ENCODE measurements at places on chromosomes 13 and 19.

GRCh38 chr13:51635137-51635878, 51.0 kb downstream of the WDFY2 start:
- DNase-seq = no peak
- peaks cover 2% of the 10 kb centered on the region for H3K4me1 ChIP-seq
- no peaks in the 10 kb centered on the region for H3K36me3 ChIP-seq
- no peak overlapping the region for H3K27ac ChIP-seq

GRCh38 chr13:79502859-79503468, 22.0 kb downstream of the NDFIP2 start:
- no peaks in the 10 kb centered on the region for H3K27me3 ChIP-seq
- DNase-seq = peak; percentile 27
- H3K27ac ChIP-seq = no peak overlapping the region
- H3K4me1 ChIP-seq = no peaks in the 10 kb centered on the region
- no peak overlapping the region for H3K4me3 ChIP-seq

DNA sequence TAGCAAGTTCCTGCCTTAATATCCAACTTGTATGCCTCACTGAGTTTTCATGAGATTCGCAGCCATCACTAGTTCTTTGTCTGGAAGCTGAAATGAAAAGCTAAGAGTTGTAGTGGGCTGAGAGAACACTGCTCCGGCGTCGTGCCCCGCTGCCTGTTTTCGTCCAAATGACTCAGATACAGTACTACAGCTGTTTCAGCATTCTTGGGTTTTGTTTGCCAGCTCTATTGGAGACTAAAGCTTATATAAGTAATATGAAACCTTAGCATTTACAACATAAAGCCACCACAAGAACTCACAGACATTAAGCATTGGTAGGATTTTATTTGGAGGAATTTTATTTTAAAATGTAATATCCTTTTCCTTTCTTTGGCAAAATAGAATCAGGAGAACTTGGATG, 299.7 kb downstream of the DLEU7 start:
- no peak overlapping the region for H3K27ac ChIP-seq
- no peaks in the 10 kb centered on the region for H3K27me3 ChIP-seq
- no peak for DNase-seq
- H3K4me1 ChIP-seq = peaks cover 2% of the 10 kb centered on the region

GRCh38 chr19:1766800-1767352, 13.6 kb downstream of the ONECUT3 start:
- no peak for DNase-seq
- no peaks in the 10 kb centered on the region for H3K4me1 ChIP-seq
- no peak overlapping the region for H3K4me3 ChIP-seq
- no peaks in the 10 kb centered on the region for H3K36me3 ChIP-seq

GRCh38 chr19:38617283-38617763, 430 bp downstream of the MAP4K1 start:
- no peak overlapping the region for H3K27ac ChIP-seq
- DNase-seq = no peak
- H3K27me3 ChIP-seq = no peaks in the 10 kb centered on the region
- H3K4me3 ChIP-seq = no peak overlapping the region
- H3K36me3 ChIP-seq = peaks cover 2% of the 10 kb centered on the region
- H3K4me1 ChIP-seq = peaks cover 7% of the 10 kb centered on the region

DNA sequence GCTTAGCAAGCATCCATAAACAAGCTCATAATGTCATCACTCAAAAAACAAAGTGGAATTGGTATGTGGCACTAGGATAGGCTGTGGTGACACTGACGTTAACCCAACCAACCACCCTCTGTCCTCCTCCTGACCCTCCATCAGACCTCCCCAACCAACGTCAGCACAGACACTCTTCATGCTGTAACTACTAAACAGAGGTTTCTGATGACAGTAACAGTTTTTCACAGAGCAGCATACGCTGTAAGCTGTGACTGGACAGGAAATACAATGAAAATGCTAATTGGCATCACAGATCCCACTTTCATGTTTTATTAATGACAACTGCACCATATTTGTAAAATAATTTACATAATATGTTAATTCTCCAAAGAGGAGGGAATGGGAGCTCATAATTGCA, 238.0 kb downstream of the IRS2 start:
- DNase-seq = no peak
- H3K4me3 ChIP-seq = no peak overlapping the region

- peaks cover 14% of the 10 kb centered on the region for H3K4me1 ChIP-seq
- H3K27me3 ChIP-seq = no peaks in the 10 kb centered on the region
- H3K36me3 ChIP-seq = no peaks in the 10 kb centered on the region
- DNase-seq = peak; percentile 66
Measured at GRCh38 chr13:111202156-111202621, 87.1 kb downstream of the ARHGEF7 start.

DNA sequence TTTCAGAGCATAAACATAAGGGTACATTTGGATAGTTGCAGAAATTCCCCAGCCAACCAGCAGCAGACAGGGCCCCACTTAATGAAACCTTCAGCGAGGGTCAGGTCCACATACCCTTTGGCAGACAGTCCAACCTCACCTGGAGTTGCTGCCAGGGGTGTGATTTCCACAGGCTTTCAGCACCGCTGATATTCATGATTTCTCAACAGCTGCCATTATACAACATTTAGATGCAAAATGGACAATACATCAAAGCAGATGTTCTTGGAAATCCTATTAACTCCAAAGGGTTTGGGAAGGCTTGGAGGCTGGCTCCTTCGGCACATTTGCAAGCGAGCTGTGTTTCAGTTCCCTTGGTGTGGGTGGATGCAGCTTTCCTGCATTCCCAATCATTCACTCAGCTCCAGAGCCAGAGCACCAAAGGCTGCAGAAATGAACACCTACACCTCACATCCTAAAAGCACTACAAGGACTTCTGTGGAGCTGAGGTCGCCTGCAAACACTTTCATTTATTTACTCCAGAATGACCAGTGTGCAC, 147.2 kb upstream of the VSTM2B start:
- no peak for DNase-seq
- H3K4me1 ChIP-seq = no peaks in the 10 kb centered on the region
- no peaks in the 10 kb centered on the region for H3K36me3 ChIP-seq
- no peaks in the 10 kb centered on the region for H3K27me3 ChIP-seq
- no peak overlapping the region for H3K27ac ChIP-seq

- H3K4me3 ChIP-seq = no peak overlapping the region
- no peak overlapping the region for H3K27ac ChIP-seq
- H3K36me3 ChIP-seq = peaks cover 7% of the 10 kb centered on the region
- peak; percentile 57 for DNase-seq
Measured at GRCh38 chr19:48152551-48152950, 17.6 kb downstream of the LIG1 start.

DNA sequence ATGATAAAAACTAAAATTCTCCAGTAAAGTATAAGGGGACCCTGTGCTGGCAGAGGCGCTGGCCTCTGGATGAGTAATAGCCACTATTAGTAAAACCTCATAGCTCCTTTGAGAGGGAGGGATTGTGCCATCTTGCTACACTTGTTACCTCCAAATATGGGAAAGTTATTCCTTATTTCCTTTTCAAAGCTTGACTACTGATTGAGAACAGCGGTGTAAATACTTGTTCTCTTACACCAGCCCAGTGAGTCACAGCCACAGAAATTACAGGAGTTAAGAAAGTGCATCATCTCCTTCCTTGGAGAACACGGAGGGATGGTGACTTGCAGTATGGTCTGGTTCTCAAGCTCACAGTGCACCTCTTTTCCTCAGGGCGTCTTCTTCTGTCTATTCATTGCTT, 379.0 kb downstream of the EFNB2 start:
- H3K27ac ChIP-seq = no peak overlapping the region
- peaks cover 2% of the 10 kb centered on the region for H3K4me1 ChIP-seq
- peak; percentile 46 for DNase-seq
- no peaks in the 10 kb centered on the region for H3K36me3 ChIP-seq
- H3K4me3 ChIP-seq = no peak overlapping the region

DNA sequence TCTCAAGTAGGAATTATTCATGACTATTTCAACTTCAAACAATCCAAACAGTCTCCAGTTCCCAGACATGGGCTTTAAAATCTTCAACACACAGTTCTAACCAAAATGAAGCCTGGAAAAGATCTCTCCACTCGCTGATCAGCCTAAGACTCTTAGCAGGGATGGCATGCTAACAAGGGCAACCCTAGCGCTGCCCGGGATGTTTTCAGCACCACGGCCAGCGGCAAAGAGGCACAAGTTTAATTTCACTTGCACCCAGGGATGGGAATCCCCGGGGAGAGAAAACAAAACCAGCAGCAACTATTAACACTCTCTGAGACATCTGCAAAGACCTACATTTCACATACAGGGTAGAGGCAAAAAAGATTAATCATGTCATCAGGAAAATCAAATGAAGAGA, 43.0 kb downstream of the CACNA1A start:
- H3K4me1 ChIP-seq = no peaks in the 10 kb centered on the region
- H3K27ac ChIP-seq = no peak overlapping the region
- peak; percentile 56 for DNase-seq
- no peak overlapping the region for H3K4me3 ChIP-seq
- H3K36me3 ChIP-seq = no peaks in the 10 kb centered on the region

DNA sequence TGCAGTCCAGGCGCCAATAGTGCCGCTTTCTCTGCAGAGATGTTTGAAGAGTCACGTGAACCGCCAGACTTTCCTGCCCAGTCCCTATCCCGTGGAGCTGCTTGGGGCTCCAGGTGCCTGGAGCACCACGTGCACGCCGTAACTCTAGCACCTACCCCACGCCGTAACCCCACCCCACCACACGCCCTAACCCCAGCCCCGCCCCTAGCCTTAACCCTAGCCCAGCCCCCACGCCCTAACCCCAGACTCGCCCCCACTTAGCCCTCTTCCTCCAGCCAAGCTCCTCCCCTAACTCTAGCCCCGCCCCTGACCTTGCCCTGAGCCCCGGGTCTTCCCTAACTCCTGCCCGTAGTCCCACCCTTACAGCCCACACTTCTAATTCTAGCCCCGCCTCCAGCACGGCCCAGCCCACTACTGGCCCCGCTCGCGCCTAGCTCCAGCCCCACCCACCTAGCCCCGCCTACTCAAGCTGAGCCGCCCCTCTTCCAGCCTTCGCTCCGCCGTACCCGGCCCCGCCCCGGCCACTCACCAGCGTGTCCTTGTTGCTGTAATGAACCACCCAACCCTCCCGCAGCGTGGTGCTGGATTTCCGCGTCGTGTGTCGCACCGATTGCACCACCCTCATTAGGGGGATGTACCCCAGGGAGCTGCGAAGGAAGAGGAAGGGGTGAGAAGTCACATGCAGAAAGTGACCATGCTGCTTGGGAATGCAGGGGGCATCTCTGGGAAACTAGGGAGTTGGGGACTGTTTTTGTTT, 19.5 kb downstream of the PRKD2 start:
- DNase-seq = peak; percentile 98
- H3K36me3 ChIP-seq = peaks cover 17% of the 10 kb centered on the region
- no peaks in the 10 kb centered on the region for H3K27me3 ChIP-seq
- H3K4me1 ChIP-seq = no peaks in the 10 kb centered on the region

- H3K36me3 ChIP-seq = no peaks in the 10 kb centered on the region
- DNase-seq = peak; percentile 48
- peaks cover 6% of the 10 kb centered on the region for H3K4me1 ChIP-seq
- no peak overlapping the region for H3K27ac ChIP-seq
- no peaks in the 10 kb centered on the region for H3K27me3 ChIP-seq
- peak overlapping the region; percentile 78 for H3K4me3 ChIP-seq
Measured at GRCh38 chr13:39036212-39036611, 1.7 kb downstream of the PROSER1 start.

DNA sequence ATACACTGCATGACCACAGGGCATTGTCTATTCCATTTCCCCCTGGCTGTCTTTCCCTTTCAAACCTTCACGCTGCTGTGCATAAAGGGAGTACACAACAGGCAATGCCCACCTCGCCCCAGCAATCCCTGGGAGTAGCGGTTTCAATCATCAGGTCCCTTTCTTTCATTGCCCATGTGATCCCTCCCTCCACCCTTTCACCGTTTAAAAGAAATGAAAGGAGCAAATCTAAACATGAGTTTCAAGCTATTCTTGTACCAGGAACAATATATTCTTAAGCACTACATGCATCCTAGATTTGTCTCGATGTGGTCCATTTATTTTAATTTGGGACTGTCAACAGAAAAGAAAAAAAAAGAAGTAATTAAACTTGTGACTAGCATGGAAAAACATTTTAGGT, 123.4 kb upstream of the ARGLU1 start:
- H3K4me1 ChIP-seq = no peaks in the 10 kb centered on the region
- H3K36me3 ChIP-seq = no peaks in the 10 kb centered on the region
- H3K27ac ChIP-seq = no peak overlapping the region
- H3K4me3 ChIP-seq = no peak overlapping the region
- no peak for DNase-seq

DNA sequence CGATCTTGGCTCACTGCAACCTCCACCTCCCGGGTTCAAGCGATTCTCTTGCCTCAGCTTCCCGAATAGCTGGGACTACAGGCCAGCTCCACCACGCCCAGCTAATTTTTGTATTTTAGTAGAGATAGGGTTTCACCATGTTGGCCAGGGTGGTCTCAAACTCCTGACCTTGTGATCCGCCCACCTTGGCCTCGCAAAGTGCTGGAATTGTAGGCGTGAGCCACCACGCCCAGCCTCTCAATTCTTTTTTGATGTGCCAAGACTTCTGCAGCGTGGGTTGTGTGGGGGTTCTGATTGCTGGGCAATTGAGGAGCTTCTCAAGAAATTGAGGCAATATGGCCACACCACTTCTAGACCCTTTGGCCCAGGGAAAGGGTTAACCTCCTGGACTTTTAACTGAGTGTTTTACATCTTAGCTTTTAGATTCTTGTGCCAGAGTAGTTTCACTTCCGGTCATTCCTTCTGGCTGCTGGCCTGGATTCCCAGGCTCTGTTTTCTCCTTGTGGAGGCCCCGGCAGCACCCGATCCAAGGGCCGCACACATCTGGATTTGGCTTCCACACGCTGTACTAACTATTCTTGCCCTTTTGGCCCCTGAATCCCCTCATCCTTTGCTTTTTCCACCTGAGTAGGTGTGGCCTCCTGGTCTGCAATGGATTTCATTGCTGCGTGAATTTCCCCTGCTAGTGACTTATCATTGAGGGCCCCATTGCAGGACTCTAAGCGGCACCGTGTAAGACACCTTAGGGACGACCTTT, 14.7 kb downstream of the SMARCA4 start:
- H3K27ac ChIP-seq = no peak overlapping the region
- no peak for DNase-seq
- no peaks in the 10 kb centered on the region for H3K27me3 ChIP-seq
- H3K4me1 ChIP-seq = no peaks in the 10 kb centered on the region
- no peaks in the 10 kb centered on the region for H3K36me3 ChIP-seq

DNA sequence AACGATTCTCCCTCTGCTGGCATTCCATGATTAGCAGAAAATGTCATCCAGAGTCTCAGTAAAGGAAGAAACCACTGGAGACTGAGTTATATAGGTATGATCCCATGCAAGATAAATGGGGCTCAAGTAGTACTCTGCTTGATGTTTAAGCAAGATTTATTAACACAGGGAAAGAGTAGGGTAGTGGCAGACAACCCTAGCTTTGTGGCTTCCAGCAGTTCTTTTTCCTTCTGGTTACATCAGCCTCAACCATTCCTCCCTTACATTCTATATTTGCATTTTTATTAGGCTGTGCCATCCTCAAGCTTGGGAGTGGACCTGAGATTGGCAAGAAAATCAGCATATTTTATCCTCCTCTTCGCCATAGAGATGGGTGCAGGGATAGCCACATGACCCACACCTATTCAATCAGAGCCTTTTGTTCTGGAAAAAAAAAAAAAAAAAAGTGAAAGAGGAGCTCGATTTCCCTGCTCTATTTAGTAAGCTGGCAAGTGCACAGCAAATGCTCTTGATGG, 402.1 kb downstream of the ZNF536 start:
- no peaks in the 10 kb centered on the region for H3K36me3 ChIP-seq
- H3K4me1 ChIP-seq = no peaks in the 10 kb centered on the region
- no peak overlapping the region for H3K4me3 ChIP-seq

GRCh38 chr13:89750371-89750770, 1597.1 kb upstream of the MIR17HG start:
- no peak overlapping the region for H3K4me3 ChIP-seq
- DNase-seq = no peak
- H3K4me1 ChIP-seq = no peaks in the 10 kb centered on the region
- H3K27ac ChIP-seq = no peak overlapping the region
- no peaks in the 10 kb centered on the region for H3K27me3 ChIP-seq
